ENCODE measurements at places on chromosomes 2 and 18.
A peak's percentile ranks its signal among the peaks of the same experiment; 100 is the strongest.

DNA sequence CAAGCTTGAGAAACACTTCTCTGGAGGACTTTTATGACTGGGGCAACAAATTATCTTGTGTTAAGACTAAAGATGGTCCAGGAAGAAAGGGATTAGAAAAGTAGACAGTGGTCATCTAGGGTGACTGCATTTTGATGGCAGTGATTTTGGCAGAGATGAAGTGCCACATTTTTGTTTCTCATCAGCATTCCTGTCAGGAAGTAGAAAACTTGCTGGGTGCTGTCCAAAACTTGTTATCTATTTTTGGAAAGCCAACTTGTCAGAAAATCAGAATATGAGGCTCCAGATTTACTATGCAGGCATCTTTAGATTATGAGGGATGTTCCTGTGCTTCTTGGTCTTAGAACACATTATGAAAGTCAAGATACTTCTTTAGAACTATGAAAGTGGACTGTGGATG, 29.0 kb upstream of the CALCRL start:
- DNase-seq, result no peak

DNA sequence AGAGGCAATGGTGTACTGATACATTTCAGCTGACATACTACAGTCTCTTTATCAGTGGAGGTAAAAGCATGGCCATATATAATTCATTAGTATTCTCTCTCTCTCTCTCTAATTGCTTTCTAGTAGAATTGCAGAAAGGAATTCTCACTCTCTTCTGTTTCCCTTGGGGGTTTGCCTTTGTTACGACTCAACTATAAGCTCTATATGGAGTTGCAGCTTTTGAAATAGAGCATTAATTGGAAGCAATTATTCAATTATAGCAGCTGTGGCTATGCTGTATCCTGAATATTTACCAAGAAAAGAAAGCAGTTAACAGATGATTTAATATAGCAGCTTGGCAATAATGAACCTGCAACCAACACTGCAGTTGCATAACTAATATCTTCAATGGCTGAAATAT, 132.7 kb upstream of the STON1 start:
- no peak for DNase-seq

GRCh38 chr2:67015681-67016080, 381.5 kb upstream of the ETAA1 start:
- no peak for DNase-seq

DNA sequence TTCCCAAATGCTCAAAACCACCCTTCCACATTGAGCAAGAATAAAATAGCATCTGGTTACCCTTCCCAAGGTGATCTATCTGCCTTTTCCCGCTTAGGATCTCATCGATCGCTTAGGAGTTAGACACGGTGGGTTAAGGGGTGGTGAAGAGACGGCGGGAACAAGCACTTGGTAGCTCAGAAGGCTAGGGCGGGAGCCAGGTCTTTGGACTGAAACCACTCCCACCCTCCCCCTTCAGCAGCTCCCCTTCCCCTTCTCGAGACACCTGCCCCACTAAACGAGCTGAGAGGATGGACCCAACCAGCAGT, 513 bp downstream of the THOC1 start:
- peak; percentile 42 for DNase-seq

- DNase-seq, result peak; percentile 90
Observed at GRCh38 chr2:191679818-191680600, 2.1 kb downstream of the NABP1 start.

- no peak for DNase-seq
Observed at GRCh38 chr2:42930025-42930581, 137.7 kb upstream of the HAAO start.

- no peak for DNase-seq
Observed at GRCh38 chr18:23245461-23245860, 110.2 kb downstream of the CABLES1 start.

DNA sequence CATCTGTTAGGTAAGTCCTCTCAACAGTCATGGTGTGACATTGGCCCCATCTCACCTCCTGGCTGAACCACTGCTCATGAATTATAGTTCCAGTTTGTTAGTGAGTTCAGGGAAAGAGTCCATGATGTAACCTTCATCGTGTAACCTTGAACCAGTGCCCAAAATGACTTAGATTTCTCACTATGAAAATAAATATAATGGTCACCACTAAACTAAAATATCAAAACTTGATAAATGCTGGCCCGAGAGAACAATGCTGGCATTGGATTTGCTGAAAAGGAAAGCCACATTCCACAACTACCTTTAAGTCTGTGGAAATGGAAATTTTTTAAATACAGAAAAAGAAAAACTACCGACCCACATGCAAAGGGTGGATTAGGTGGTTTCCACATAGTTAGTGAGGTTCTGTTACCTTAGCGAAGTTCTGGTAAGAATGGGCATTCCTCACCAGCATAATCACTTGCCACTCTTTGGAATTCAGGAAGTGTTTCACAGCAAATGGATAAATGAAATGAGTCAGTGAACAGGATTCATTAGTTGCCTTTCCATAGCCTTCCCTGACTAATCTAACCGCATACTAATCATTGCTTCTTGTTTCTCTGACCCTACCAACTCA, 133.9 kb upstream of the CTAGE1 start:
- peak; percentile 99 for DNase-seq

GRCh38 chr2:178895171-178895570, 87.9 kb upstream of the TTN start:
- no peak for DNase-seq

DNA sequence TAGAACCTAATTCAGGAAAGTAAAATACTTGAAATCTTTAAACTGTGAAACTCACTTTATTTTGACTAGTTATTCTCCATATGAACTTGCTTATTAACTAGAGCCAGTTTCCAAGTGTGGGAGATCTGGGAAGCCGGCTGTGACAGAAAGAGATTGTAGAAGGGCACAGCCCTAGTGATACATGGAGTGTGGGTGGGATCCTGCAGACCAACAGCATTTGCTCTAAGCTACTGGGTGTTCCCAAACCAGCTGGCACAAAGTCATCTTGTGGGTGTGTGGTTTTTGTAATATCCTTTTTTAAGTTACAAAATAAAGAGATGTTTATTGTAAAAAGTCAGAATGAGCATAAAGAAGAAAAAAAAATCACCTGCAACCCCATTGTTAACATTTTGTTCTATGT, 3.4 kb downstream of the DUSP19 start:
- no peak for DNase-seq

- no peak for DNase-seq
Observed at GRCh38 chr2:23499439-23499838, 114.5 kb downstream of the KLHL29 start.

- no peak for DNase-seq
Observed at GRCh38 chr2:105761931-105762515, 17.3 kb downstream of the NCK2 start.

DNA sequence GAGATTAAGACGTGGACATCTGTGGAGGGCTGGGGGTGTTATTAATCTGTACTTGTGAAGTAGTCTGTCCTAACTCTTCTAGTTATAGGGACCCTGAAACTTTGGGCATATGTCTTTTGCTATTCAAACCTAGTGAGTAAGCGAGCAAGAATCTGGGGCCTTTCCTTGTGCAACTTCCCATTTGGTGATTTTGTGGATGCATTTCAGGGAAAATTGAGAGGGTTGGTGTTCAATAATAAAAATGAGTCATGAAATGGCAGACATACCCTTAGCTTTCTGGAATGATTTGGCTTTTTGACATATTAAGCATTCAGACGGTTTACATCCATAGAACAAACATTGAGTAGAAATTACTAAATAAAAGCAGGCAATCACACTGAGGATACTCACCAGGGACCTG, 17.0 kb downstream of the COL4A4 start:
- DNase-seq, result no peak

DNA sequence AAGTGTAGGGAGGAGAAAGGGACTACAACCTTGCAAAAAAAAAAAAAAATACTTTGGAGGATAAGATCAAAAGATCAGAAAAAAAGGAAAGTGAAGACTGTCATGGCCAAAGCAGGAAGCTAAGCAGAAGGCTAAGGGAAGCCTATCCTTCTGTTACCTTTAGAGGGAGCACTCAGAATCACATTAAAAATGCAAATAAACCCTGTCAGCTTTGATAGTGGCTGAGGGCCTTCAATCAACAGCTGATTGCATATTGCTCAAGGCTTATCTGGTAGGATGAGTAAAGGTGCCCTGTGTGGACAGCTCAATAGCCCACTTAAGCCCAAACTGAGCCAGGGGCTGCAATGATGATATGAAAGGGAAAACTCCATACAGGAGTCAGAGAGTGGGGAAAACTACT, 1021.2 kb downstream of the LRP1B start:
- DNase-seq, result peak; percentile 26

- DNase-seq, result no peak
Observed at GRCh38 chr2:12261986-12262680, 454.6 kb upstream of the TRIB2 start.

- DNase-seq, result no peak
Observed at GRCh38 chr2:42819160-42819559, 26.8 kb upstream of the HAAO start.

GRCh38 chr2:43070676-43071502, 155.5 kb downstream of the ZFP36L2 start:
- no peak for DNase-seq

GRCh38 chr18:41324020-41324791, 630.8 kb upstream of the PIK3C3 start:
- peak; percentile 29 for DNase-seq

DNA sequence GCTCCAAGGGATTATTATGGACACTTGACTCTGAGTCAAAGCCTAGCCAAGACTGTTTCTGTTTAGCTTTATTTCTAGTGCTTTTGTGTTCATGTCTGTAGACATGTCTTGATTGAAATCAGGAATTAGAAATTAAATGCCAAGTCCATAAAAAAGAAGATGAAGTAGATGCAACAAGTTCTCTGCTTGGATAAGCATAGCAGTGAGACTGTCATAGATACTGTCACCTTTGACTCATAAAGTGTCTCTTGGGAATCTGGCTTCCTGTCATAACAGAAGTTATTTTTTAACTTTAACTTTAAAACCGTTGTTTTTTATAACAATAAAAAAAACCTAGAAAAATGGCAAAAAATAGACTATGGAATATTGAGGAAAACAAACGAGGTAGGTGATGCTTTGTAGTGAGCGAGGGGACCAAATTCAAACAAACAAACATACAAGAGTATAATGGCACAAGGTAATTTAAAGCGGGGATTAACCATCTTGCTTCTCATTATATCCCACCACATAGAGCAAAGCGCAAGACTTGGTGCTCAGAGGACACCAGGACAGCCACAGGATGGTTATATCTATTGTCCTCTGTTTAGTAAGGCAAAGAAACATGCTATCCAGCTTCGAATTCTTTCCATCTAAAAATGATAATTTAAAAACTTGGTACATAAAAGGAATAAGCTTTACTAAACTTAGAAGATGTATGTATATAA, 64.6 kb downstream of the CD226 start:
- no peak for DNase-seq

DNA sequence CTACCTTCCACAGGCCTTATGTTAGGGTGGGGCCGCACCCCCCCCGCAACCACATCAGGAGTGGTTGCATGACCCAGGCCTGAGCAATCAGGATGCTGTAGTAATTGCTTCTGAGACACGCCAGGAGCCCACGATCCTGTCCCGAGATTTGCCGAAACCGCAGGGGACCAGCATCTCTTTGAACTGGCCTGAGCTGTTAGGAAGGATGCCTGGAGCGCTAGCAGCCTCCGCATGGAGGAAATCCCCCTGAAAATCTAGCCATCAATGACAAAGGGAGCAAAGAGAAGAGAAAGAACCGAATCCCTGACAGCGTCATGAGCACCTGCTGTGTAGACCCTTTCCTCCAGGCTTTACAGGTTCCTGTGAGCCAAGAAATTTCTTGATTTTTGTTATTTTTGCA, 8.7 kb upstream of the TEX44 start:
- DNase-seq, result no peak

DNA sequence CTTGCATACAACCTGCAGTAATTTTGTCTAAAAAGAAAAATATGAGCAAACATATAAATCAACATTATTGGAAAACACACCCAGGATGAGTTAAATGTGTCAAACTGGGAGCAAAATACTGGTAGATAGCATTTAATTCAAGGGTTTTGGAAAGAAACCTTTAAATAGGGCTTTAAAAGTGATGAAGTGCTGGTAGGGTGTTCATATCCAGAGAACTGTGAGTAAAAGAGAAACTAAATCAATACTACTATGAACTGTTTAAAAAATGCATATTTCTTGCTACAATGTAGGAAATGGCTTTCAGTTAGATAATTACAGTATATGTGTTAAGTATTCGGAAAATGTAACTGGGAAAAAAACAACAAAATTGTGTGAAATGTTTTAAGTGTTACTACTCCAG, 117.8 kb downstream of the ATAD2B start:
- no peak for DNase-seq

DNA sequence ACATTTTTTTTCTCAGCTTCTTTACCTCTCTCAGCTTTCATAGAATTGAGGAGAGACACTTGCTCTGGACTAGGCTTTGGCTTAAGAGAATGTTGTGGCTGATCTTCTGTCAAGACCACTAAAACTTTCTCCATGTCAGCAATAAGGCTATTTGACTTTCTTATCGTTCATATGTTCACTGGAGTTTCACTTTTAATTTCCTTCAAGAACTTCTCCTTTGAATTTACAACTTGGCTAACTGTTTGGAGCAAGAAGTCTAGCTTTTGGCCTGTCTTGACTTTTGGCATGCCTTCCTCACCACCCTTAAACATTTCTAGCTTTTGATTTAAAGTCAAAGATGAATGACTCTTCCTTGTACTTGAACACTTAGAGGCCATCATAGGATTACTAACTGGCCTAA, 104.4 kb upstream of the SLC39A10 start:
- no peak for DNase-seq

GRCh38 chr2:31137211-31138036, 816 bp downstream of the GALNT14 start:
- no peak for DNase-seq

GRCh38 chr2:99726691-99727090, 236.9 kb upstream of the REV1 start:
- no peak for DNase-seq

GRCh38 chr2:45380131-45380836, 230.8 kb downstream of the SRBD1 start:
- DNase-seq, result peak; percentile 71

- DNase-seq, result no peak
Observed at GRCh38 chr2:217981084-217981730, 21.6 kb downstream of the TNS1 start.

- DNase-seq, result no peak
Observed at GRCh38 chr2:223868005-223868404, 30.6 kb upstream of the AP1S3 start.

GRCh38 chr2:38148501-38148900, 72.5 kb upstream of the CYP1B1 start:
- peak; percentile 5 for DNase-seq

GRCh38 chr2:74498500-74499266, 720 bp downstream of the LBX2 start:
- DNase-seq, result no peak

DNA sequence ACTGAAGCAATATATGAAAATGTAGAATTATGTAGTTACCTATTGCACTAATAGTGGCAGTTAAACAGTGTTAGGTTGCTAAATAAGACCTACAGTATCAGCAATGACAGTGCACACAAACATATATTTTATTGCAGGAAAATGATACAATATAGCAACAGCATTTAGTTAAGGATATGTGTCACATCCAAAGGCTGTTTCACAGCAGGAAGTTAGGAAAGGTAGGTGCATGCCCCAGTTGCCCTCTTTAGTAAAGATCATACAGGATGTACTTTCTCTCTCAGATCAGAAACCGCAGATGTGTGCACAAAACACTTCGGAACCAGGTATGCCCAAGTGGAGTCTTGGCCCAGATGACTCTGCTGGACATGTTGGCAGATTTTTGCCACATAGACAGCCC, 444.1 kb downstream of the XIRP2 start:
- DNase-seq, result no peak

Measured in A172 (cell line).